ENCODE measurements at places on chromosomes 4 and X.
A peak's percentile ranks its signal among the peaks of the same experiment; 100 is the strongest.

DNA sequence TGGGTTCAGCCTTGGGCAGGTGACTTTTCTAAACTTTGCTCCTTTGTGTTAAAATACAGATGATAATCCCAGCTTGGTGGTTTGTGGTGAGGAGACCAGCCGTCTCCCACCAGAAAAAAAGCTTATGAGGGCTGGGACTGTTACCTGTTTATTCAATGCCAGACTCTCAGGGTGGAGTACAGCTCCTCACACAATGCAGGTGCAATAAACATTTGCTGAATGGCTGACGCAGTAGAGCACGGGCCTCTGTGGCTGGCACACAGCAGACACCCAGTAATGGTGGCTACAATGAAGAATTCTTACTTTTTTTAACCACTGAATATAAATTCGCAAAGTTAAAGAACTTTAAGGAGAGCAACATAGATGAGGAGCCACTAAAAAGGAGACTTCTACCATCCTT, 30.2 kb downstream of the BEND4 start:
- no peak for DNase-seq

- no peak for DNase-seq
Observed at GRCh38 chrX:106959901-106960300, 39.7 kb downstream of the CLDN2 start.

GRCh38 chrX:24774650-24775049, 80.9 kb downstream of the POLA1 start:
- no peak for DNase-seq

GRCh38 chr4:151555151-151555945, 146.4 kb downstream of the FHIP1A start:
- DNase-seq = peak; percentile 27

GRCh38 chr4:46937493-46937892, 28.4 kb upstream of the COX7B2 start:
- peak; percentile 14 for DNase-seq

Measured in astrocyte (in vitro differentiated cells and primary cell).